ENCODE measurements at places on chromosomes 5 and 9.

DNA sequence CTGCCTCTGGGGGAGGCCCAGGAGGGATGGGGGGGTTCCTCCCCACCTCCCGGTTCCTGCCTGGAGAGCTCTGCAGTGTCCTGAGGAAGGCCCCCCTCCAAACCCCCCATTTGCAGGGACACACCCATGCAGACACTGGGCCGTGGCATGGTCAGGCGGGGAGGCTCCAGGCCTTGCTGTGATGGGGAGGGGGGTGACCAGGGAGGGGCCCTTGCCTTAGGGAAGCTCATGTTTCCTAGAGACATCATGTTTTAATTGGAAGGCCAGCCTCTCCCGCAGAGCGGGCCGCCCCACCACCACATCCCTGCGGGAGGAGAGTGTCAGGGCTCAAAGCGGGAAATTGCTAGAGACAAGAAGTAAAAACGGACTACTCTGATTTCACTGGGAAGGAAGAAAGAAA is 12.0 kb downstream of the PRRX2 start:
- DNase-seq: peak; percentile 64

- no peak for DNase-seq
These were observed 546.8 kb downstream of the LRRC70 start for GRCh38 chr5:63125392-63125791.

DNA sequence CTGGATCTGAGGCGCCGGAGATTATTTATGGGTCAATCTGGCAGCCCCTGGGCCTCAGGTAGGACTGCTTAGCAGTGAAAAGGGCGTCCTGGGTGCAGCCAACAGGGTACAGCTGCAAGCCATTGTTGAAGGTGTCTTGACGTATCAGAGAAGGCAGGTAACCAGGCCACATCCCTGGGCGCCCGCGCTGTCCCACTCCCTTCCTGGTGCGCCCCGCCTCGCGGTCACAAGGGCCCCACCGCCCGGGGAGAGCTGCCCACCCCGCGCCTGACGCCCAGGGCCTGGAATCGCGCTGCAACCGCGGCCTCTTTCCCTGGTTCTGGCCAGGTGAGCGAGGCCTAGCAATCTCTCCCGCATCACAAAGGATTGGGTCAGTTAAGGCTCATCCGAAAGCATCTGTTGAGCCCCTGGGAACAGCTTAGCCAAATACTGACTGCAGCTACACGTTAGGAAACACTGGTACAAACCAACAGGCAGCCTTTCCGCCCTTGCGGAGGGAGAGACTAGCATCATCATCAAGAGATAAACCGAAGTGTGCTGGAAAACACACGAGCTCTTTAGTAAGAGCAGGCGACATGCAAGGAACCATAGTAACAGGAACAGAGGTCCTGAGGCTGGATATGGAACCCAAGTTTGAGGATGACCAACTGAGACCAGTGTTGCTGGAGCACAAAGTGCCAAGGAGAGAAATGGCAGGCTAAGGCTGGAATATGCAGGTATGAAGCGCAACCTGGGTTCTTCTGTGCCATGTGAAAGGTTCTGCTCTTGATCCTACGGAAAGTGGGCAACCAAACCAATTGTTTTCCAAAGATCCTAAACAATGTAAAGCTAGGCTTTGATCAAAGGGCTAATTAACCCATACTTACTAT is 3.6 kb downstream of the RPS23 start:
- peak; percentile 26 for DNase-seq

DNA sequence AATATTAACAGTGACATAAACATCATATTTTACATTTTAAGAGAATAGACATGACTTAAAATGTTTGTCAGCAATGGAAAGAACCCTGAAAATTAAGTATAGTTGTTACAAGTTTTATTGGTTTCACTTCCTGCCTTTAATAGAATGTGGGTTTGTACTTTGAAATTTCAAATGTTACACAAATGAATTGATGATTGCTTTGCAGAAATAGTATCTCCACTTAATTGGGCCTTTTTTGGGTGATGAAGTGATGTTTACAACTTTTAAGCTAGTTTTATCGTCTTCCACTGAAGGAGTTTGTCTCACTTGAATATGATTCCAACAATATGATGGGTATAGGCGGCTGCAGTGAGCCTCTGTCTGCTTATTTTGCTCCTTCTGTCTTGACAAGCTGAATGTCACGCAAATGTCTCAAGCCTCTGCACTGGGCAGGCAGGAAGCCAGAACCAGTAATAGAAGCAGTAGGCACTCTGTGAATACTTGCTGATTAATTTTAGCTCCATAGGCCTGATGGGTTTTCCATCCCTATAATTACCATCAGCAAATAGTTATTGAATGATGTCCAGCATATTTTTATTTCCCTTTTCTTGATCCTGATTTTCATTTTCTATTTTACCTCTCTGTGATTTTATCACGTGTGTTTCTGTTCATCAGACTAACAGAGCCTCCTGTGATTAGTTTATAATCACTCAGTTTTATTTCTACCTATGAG is 10.6 kb upstream of the NR3C1 start:
- no peak for DNase-seq

GRCh38 chr9:137664676-137665075 is 45.9 kb downstream of the EHMT1 start:
- no peak for DNase-seq

GRCh38 chr5:31825518-31826068 is 186.7 kb downstream of the PDZD2 start:
- peak; percentile 55 for DNase-seq

DNA sequence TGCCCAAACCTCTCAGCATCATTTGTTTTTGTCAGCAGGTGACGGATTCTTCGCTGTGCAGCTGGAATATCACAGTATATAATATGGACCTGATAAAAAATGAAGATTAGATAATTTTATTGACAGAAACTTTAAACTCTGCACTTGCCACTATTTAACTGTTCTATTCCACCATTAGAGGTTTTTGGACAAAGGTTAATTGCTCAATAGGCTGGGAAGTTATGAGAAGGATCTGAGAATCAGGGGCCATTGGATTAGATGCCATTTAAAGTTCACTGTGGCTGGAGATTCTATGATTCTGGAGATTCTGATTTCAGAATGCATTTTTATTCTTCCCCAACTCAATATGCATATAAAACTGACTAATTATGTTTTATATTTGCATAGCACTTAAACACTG is 59.8 kb upstream of the ANXA1 start:
- no peak for DNase-seq
